MCF 10A (cell line): ENCODE measurements at places on chromosomes 3 and 15. TPM values are rescaled to one million over a fixed set of nuclear protein-coding genes. Genes with fewer than 3 reads are reported as not detected.
A peak's percentile ranks its signal among the peaks of the same experiment; 100 is the strongest.

The PLAAT1 gene
- 0.93 and 1.0 TPM in 2 replicates for total RNA-seq

The NEO1 gene
- total RNA-seq = 13.2 and 15.1 TPM in 2 replicates

- H3K36me3 ChIP-seq = peaks cover 30% of the 10 kb centered on the region
- DNase-seq = no peak
- no peaks in the 10 kb centered on the region for H3K27me3 ChIP-seq
- no peak overlapping the region for H3K4me3 ChIP-seq
- H3K27ac ChIP-seq = no peak overlapping the region
- H3K4me1 ChIP-seq = peaks cover 25% of the 10 kb centered on the region
These were observed 78.4 kb downstream of the IGF2BP2 start for GRCh38 chr3:185746470-185746869.

DNA sequence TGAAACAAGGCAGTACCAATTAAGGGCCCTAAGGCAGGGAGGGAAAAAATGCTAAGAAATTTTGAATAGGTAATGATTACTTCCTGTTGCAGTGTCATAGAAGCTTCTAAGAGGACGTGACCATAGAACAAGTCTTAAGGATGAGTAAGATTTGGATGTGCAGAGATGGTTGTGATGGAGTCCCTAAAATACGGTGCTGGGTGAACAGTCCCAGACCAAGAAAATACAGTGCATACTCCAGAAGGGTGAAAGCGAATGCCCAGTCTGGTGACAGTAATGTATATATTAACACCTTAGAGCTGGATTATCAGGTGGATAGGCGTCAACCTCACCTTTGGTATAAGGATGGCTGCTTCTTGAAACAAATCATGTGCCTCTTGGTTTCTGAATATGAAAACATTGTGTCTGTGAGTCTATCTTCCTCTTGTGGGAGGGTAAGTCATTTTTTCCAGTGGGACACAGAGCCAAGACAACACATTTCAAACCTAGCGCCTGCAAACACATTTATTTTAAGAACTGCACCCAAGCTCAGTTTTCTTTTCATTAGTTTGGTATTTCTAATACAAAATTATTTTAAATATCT, 101.2 kb upstream of the TP63 start:
- DNase-seq = no peak
- H3K27me3 ChIP-seq = no peaks in the 10 kb centered on the region

DNA sequence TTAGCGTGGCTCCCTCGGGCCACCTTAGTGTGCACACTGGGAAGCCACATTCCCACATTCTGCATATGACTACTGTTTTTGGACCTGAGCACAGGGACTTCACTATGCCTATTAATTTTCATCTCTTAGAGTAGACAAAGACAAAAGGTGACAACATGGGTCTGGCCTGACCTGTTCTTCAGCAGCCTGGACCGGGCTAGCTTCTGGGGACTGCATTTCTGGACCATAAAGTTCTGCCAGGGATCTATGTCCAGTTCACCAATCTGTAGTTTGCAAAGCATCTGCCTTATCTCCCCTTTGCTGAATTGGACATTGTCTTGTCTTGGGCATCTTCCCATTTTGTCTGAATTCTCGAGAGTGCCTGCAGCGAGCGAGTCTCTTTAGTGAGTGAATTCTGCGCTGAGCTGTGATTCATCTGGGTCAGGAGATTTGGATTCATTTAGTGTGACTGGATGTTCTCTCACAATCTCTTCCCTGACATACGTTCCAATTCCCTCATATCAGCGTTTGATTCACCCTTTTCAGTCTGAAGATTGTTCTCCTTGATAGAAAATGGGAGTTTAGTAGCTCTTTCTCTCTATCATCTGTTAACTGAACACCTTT, 112.2 kb upstream of the PLXNA1 start:
- peaks cover 7% of the 10 kb centered on the region for H3K4me1 ChIP-seq
- no peak overlapping the region for H3K4me3 ChIP-seq
- no peaks in the 10 kb centered on the region for H3K36me3 ChIP-seq
- H3K27me3 ChIP-seq = no peaks in the 10 kb centered on the region

GRCh38 chr3:49554633-49555265, 472 bp downstream of the BSN start:
- no peak for DNase-seq
- H3K27ac ChIP-seq = no peak overlapping the region
- peak overlapping the region; percentile 19 for H3K4me3 ChIP-seq
- peaks cover 48% of the 10 kb centered on the region for H3K27me3 ChIP-seq
- H3K36me3 ChIP-seq = no peaks in the 10 kb centered on the region
